ENCODE measurements at places on chromosomes 5 and 9. TPM values are rescaled to one million over a fixed set of nuclear protein-coding genes. Genes with fewer than 3 reads are reported as not detected.

LCN15 gene
- total RNA-seq, result not detected

C5orf58 gene
- total RNA-seq, result not detected

GAS1 gene
- 16.1 TPM for total RNA-seq

RANBP17 gene
- 4.7 TPM for total RNA-seq

OR1Q1 gene
- not detected for total RNA-seq

SLC34A3 gene
- not detected for total RNA-seq

LTC4S gene
- 1.6 TPM for total RNA-seq

PCDHGA1 gene
- under 0.01 TPM for total RNA-seq

CDKN2B gene
- 10.4 TPM for total RNA-seq

EXD3 gene
- 11.1 TPM for total RNA-seq

LCN6 gene
- total RNA-seq, result not detected

DIRAS2 gene
- total RNA-seq, result not detected

SLC6A18 gene
- not detected for total RNA-seq

TAF1L gene
- total RNA-seq, result not detected

HTR1A gene
- total RNA-seq, result not detected

ZMAT2 gene
- 25.6 TPM for total RNA-seq

ZDHHC12 gene
- 88.4 TPM for total RNA-seq

TRPM3 gene
- total RNA-seq, result not detected

OMD gene
- total RNA-seq, result not detected

HRH2 gene
- total RNA-seq, result 0.17 TPM

TLX3 gene
- total RNA-seq, result not detected

ADCY2 gene
- total RNA-seq, result not detected

PHF24 gene
- 0.74 TPM for total RNA-seq

IFNW1 gene
- not detected for total RNA-seq

OTP gene
- total RNA-seq, result not detected

GTF3C4 gene
- total RNA-seq, result 8.6 TPM

GFPT2 gene
- 57.5 TPM for total RNA-seq

MELK gene
- total RNA-seq, result 45.6 TPM

SLC4A9 gene
- total RNA-seq, result not detected

RABGAP1 gene
- 7.6 TPM for total RNA-seq

CDHR2 gene
- total RNA-seq, result not detected

PCDHGB7 gene
- total RNA-seq, result 7.2 TPM

PRUNE2 gene
- 3.6 TPM for total RNA-seq

ANKRD31 gene
- under 0.01 TPM for total RNA-seq

CKMT2 gene
- 1.0 TPM for total RNA-seq

PNPLA7 gene
- 0.50 TPM for total RNA-seq

SGCD gene
- 1.3 TPM for total RNA-seq

TRIO gene
- 77.7 TPM for total RNA-seq

CNTFR gene
- not detected for total RNA-seq

ALDH1A1 gene
- total RNA-seq, result 0.17 TPM

NUTM2F gene
- not detected for total RNA-seq
